ENCODE measurements at places on chromosomes 12 and 14.
A peak's percentile ranks its signal among the peaks of the same experiment; 100 is the strongest.

- no peak for DNase-seq
Observed at GRCh38 chr12:12240662-12241340, 26.0 kb downstream of the LRP6 start.

DNA sequence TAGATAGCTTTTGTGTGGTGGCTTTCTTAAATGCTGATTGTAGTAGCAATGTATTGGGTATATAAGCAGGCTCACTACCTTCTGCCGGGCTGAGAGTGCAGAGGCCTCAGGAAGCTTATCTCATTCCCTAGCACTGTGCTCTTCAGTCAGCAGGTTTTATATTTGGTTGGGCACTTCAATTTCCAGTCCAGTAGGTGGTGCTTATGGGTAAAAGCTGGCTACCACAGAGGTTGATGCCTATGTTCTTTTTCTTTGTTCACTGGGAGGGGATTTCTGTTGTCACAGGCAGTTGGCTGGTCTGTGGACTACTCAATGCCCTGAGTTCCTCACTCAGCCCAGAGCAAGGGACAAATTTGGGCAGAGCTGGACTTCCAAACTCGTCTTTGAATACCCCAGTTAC lies 43.0 kb upstream of the GLIPR1 start:
- DNase-seq = no peak

DNA sequence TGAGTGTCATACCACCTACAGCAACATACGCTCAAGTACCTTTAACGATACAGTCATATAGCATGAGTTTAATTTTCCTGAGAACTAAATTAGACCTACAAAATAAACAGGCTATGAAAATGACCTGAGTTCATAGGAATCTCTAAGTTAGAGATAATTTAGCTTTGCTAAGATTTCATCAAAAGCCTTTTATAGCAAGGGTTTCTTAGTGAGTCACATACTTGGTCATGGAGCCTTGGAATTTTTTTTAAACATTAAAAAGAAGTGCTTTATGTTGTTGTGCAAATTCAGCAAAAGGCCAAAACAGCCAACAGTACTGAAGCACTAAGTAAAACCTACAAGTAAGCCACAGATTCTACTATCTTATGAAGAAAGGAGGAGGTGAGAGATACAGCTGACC lies 93.6 kb upstream of the FERMT2 start:
- no peak for DNase-seq

- no peak for DNase-seq
Observed at GRCh38 chr12:61137677-61138414, 1122.4 kb upstream of the USP15 start.

GRCh38 chr14:69036757-69037506 lies 57.8 kb upstream of the ACTN1 start:
- DNase-seq = no peak

DNA sequence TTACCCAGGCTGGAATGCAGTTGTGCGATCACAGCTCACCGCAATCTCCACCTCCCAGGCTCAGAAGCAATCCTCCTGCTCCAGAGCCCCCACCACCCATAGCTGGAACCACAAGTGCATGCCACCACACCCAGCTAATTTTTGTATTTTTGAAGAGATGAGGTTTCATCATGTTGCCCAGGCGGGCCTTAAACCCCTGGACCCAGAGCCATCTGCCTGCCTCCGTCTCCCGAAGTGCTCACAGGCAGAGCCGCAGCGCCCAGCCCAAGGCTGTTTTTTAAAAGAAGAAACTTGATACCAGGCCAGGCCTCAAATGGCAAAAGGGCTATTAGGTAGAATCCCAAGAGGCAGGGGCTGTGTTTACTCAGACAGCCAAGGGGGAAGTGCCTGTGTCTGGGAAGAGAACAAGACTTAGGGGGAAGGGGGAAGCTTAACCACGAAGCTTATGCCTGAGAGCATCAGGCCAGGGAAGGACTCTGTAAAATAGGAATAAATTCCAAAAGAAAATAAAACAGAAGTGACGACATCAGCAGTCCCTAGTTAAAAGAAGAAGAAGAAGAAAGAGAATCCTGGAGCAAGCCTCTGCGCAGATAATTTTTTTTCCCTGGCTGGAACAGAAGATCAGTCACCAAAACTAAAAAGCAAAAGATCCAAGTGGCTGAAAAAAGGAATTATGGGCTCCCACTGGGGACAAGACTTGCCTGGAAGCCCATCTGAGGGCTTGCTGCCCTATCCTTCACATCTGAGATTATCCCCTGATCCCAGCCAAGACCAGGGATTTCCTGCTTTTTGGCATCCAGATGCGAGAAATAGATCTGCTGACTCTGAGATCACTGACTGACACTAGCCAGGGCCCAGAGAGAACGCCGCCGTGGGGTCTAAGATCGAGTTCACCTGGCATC lies 170.5 kb downstream of the NDUFA12 start:
- no peak for DNase-seq

DNA sequence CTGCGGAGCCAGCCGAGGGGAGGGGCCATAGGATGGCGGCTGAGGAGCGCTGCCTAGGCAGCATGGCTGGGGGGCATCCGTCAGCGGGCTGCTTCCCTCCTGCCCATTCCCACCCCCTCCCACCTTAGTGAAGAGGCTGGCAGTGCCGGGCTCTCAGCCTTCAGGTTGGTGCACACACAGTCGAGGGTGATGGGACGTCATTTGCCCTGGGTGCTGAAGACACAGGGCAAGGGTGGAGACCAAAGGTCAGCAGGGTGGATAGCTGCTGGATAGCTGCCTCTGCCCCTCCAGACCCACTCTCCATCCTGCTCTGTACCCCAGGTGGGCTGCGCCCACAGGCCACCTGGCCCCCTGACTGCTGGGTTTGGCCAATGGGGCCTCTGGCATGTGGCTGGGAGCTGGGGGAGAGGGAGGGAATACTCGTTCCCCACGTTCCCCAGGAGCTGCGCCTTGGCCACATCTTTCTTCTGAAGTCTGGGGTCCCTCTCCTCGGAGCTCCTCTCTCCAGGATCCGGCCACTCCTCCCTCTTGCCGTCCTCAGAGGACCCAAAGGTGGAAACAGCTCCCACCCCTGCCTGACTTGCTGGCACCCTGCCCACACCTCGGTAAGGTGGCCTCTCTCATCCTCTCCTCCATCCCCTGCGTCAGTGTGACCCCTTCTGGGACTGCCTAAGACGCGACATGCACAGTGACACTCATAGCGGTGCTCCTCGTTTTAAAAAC lies 11.2 kb upstream of the CDC42BPB start:
- no peak for DNase-seq

- no peak for DNase-seq
Observed at GRCh38 chr12:11798006-11798708, 148.7 kb downstream of the ETV6 start.

GRCh38 chr12:61566183-61566582 lies 694.0 kb upstream of the USP15 start:
- no peak for DNase-seq

DNA sequence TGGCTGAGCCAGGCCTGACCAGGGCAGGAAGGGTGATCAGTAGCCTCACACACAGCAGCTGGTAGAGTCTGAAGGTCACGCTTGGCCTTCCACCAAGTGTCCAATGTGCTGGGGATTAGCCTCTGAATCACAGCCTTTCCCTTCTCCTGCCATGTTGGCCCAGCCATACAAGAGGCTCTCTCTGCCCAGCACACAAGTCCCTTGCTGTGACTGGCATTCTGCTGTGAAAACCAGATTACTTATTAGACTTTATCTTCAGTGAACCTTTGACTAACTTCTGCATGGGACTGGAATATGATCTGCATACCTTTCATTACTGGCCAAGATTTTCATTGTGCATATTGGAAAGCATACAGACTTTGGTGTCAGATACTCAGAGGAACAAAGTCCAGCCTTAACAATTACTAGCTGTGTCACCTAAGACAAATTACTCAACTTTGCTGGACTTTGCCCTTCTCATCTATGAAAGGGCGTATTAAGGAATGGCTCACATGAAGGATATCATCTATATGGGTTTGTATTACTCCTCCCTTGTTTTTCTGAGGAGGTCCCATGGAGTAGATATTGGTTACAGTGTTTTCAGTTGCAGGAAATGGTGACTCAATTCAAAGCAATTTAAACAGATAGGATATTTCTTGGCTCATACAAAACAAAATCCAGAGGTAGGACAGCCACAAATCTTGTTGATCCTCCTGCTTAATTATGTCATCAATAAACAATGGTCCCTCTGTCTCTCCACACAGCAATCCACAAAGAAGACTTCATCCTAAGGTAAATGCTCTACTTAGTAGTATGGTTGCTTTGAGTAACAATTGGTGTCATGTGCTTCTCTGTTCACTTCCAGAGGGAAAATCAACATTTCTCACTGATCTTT lies 99.6 kb downstream of the DYRK2 start:
- DNase-seq = no peak

GRCh38 chr14:88326352-88327103 lies 3.5 kb upstream of the KCNK10 start:
- DNase-seq = no peak

GRCh38 chr12:2541631-2542204 lies 253.1 kb upstream of the FKBP4 start:
- no peak for DNase-seq

DNA sequence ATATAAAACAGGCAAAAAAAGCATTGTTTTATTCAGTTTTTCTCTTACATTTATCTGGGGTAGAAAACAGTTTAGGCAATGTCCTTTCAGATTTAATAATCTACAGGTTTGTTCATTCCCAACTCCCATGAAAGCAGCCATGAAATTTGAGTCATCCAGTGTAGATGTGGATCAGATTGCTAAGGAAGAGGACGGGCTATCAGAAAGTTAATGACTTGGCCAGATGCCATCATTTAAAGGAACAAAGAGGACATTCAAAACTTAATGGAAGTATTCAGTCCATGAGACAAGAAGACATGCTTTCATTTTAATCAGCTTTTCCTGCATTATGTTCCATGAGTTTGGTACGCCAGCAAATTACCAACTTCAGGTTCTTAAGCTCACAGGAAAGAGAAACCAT lies 31.1 kb upstream of the POC1B start:
- no peak for DNase-seq

- no peak for DNase-seq
Observed at GRCh38 chr12:108313606-108314351, 25.3 kb downstream of the CMKLR1 start.

DNA sequence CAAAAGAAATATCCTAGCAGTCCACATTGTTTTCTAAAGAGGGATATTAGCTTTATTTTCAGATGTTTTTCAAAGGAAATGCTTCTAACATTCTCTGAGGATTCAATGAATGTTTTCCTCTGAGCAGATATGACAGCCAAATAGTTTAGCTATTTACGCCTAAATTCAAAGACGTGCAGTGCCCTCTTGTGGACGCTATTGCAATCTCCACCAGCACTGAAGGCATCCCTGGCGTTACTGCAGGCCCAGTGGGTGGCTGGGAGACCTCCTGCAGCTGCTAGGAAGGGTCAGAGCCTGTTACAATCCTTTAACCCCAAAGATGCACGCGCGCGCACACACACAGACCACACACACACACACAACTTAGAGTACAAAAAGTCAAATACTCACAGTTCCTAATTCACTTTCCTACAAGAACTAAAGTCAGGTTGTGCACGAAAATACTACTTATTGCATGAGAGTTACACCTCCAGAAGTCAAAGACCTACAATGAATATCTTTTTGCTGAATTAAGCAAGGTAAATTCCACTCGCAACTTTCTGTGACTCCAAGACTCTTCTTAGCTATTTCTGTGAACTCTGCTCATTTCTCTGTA lies 589.3 kb upstream of the TMEM132C start:
- peak; percentile 40 for DNase-seq

DNA sequence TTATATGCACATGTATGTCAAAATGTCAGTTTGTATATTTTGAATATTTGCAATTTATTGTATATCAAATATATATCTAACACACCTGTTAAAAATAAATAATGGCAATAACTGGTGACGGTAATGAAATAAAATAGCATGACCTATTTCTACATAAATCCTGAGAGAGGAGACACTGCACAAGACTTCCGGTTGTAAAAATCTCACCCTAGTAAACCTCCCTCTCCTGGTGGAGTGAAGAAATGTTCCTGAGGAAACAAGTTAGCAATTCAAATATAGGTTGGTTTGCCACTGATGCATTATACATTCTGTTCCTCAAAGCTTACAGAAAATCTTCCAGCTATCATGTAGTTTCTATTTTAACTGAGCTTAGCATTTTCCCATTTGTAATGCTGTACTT lies 166.1 kb upstream of the SYT10 start:
- peak; percentile 69 for DNase-seq

DNA sequence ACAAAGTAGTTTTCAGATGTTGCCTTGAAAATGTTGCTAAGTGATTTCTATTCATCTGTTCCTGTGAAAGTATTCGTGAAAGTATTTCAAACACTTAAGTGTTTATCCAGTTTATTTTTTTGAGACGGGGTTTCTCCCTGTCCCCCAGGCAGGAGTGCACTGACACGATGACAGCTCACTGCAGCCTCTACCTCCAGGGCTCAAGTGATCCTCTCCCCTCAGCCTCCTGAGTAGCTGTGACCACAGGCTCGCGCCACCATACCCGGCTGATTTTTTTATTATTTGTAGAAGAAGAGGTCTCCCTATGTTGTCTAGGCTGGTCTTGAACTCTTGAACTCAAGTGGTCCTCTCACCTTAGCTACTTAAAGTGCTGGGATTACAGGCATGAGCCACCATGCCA lies 1.7 kb downstream of the ZDHHC17 start:
- DNase-seq = no peak

GRCh38 chr14:60720962-60721325 lies 3.2 kb downstream of the SIX4 start:
- no peak for DNase-seq

- DNase-seq = no peak
Observed at GRCh38 chr12:94595152-94595551, 55.2 kb downstream of the TMCC3 start.

- DNase-seq = peak; percentile 61
Observed at GRCh38 chr14:69543341-69544115, 31.1 kb downstream of the CCDC177 start.

GRCh38 chr12:32559434-32559833 lies 119.7 kb upstream of the DNM1L start:
- no peak for DNase-seq

DNA sequence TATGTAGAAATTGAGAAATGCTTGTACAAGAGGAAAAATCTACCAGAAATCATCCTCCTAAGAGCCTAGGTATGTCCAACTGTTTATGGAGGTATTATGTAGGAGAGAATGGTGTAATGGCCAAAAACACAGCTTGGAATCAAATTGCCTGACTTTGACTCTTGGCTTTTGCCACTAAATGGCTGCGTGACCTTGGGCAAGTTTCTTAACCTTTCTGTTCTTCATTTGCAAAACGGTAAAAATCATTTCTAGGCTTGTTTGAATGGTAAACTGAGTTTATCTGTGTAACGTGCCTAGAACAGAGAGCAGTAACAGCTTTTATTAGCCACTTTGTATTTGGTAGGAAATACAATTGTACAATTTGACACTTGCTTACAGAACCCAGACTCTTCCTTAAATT lies 4.9 kb upstream of the GRIP1 start:
- no peak for DNase-seq
